ENCODE measurements at places on chromosomes 12 and 14.

DNA sequence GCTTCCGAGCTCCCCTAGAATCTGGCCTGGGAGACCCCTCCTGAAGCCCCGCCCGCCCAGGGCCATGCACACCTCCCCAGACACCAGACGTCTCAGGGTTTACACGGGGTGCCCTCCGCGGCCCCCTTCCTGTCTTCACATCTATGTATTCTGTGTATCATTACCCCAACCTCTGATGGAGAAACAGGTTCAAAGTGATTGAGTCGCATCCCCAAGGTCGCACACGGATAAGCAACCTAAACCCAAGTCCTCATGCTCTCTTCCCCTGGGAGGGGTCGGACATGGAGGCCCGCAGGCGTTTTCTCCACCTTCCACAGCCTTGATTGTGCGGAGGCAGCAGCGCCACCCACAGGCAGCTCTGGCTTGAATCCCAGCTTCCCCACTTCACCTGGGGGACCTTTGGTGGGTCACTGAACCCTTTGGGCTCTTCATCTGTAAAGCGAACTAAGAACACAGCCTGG lies 237.3 kb downstream of the BCL11B start:
- DNase-seq, result no peak

GRCh38 chr12:27193854-27194544 lies 50.1 kb upstream of the STK38L start:
- DNase-seq, result no peak

DNA sequence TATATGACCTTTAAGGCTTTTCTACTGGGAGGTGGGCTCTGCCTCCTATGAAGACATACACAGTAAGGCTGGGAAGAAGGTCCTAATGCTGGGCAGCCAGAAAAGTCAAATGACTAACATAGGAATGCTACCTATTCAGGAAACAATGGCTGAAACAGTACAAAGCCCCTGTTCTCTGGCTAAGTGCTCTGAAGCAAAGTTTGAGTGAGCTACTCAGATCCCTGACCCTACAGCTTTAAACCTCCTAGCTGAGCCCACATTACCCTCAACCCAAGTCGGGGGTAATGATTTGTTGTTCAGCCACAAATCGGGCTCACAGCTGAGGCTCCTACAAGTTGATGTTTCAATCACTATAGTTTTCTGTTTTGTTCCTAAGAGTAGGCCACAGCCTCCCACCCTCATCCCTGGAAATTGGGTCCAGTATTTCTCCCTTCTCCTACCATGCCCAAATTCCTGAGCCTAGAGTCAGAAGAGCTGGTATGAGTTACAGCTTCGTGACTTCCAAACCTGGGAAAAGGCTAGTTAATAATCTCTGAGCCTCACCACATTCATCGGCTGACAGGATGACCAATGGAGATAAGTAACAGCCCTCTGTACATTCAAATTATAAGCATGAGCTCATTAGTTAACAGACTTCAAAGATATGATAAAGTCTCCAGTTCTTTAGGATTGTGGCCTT lies 46.5 kb downstream of the BTBD7 start:
- no peak for DNase-seq

- no peak for DNase-seq
Observed at GRCh38 chr14:26897196-26897595, 299.4 kb upstream of the NOVA1 start.

GRCh38 chr14:33068626-33069025 lies 129.9 kb downstream of the NPAS3 start:
- DNase-seq, result no peak

DNA sequence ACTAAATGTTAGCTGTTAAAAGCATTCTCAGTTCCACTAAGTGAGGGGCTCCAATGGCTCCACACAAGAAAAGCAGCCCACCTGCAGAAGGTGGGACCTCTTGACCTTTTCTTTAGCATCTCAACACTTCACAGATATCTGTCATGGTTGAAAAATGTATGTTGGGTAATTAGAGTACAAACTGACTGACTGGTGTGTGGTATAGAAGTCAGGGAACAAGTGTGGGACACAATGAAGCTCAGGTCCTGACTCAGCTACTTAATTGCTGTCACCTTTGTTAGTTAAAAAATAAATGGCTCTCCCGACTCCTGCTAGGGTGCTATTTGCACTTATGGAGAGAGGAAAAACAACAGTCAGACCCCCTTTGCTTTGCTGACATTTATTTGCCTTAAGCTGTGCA lies 299.0 kb downstream of the TTC6 start:
- DNase-seq, result no peak

DNA sequence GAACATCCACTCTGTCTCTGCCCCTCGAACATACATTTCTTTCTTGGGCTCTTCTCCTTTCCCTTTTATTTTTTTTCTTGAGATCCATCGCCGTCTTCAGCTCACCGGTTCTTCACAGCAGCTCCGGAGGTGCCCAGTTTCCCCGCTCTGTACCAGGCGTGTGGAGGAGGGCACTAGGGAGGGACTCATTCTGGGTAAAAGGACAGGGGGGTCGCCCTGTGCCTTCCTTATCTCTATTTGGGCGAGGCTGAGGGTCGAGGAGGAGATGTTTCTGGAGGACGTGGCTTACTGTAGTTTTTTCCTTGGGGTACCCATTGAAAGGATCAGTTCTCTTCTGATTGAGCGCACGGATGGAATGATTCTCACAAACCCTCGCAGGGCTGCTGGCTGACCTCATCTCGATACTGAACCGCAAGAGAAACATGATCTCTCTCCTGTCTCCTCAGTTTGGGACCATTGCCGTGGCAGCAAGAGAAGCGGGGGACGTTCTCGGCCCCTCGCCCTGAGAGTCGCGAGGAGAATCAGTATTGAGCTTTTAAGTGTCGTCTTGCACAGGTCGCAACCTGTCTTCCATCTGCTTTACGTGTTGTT lies 386 bp downstream of the LIN52 start:
- DNase-seq, result no peak

GRCh38 chr14:80024417-80024816 lies 186.9 kb downstream of the DIO2 start:
- DNase-seq, result no peak

- DNase-seq, result no peak
Observed at GRCh38 chr14:23492618-23493272, 23.2 kb downstream of the NGDN start.

DNA sequence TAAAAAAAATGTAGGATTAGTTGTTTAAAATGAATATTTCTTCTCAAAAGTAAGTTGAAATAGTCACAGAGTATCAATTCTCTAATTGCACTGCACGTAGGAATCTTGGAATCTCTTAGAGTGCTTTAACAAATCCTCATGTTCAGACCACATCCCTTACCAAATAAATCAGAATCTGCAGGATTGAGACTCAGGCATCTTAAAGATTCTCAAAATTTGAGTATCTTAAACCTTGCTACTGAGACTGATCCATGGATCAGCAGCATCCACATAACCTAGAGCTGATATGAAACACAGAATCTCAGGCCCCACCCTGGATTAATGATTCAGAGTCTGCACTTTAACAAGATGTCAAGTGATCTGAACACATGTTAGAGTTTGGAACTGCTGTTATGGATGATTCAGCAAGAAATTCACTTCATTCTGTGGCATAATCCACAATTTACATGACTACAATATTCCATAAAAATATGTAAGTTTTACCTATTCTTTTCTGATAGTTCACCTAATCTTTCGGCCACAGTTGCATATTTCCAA lies 58.7 kb downstream of the ADAMTS20 start:
- no peak for DNase-seq

GRCh38 chr12:56723889-56724700 lies 1.0 kb downstream of the NACA start:
- no peak for DNase-seq

DNA sequence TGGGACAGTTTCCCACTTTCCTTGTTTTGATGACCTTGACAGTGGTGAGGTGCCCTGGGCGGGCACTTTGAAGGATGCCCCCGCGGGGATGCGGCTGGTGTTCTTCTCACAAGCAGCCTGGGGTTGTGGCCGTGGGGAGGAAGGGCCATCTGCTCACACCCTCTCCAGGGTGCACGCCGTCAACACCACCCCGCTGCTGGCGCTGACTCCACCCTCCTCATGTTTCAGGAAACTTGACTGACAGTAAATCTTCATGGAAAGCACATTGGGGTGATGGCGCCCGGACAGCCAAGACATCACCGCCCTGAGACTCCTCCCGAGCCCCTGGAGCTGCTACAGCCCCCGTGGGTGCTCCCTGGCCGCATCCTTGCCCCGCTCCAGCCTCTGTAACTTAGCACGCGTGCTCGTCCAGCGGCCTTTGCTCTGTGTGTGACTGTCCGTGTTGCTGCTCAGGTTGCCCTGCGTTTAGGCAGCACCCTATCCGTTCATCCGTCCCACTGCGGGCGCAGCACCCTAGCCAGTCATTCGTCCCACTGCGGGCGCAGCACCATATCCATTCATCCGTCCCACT lies 150.2 kb upstream of the C14orf180 start:
- DNase-seq, result peak; percentile 54
